ENCODE measurements at places on chromosomes 1 and 21.

- no peak for DNase-seq
Observed at GRCh38 chr1:220789532-220790147, 2.9 kb downstream of the MTARC1 start.

DNA sequence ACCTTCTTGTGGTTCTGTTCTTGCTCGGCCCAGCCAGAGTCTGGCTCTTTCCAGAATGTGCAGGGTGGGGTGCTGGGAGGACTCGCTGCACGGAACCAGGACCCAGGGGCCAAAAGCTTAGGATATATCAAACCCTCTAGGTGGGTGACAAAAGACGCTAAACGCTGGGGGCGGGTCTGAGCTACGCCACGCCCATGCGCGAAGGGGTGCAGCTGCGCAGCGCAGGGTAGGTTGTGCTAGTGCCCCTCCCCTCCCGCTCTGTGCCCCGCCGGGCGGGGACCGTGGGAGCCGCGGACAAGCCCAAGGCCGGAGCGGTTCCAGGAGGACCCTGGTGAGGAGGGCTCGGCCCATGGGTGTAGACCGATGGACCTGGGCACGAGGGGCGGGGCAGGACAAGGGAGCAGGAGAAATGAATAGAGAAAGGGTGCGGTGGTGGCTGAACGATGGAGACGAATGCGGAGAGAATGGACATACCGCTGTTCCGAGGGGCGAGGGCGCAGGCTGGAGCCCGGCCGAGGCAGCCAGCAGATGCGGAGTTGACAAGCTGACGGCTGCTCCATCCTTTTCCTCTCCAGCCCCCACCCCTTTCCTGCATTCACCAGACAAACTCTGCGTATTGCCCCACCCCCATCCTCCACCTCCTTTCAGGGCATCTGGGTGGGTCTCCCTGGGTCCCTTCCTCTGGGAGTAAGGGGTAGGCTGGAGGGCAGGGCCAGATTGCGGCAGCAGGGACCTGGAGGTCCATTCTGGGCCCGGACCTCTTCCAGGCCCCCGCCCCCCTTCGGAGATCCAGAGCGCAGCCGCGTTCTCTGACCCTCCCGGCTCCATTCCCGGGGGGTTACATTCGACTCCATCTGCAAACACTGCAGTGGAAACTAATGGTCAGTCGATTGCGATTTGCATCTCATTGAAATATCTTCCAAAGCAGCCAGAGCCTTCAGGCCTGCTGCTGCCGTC lies at the start of gene RUSC1:
Gene RUSC1, plus strand, starts transcription at position 234 of the 957 bp plus-strand sequence. CDS start 880 bp downstream, outside the sequence.
- DNase-seq: peak; percentile 87

- DNase-seq: no peak
Observed at GRCh38 chr1:56330391-56331026, 248.9 kb downstream of the PLPP3 start.

DNA sequence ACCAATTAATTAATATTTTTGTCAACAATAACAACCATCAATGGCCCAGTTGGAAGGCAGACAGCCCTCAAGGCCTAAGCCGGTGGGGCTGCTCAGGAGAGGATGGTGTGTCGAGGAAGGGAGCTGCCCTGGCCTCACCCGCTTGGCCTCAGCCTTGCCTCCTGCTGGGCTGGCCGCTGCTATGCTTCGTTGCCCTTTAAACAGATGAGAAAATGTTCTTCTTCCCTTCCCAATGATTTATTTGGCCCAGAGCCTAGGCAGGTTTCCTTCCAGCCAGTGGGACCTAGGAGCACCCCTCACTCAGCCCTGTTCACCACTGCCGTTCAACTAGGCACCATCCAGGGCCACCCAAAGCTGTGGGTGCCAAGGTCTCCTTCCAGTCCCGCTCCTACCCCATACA lies 3.1 kb upstream of the ADGRB2 start:
- no peak for DNase-seq

GRCh38 chr1:39405358-39405757 lies 86.1 kb upstream of the BMP8A start:
- DNase-seq: no peak

- no peak for DNase-seq
Observed at GRCh38 chr1:199641531-199641930, 386.0 kb upstream of the NR5A2 start.

GRCh38 chr1:86272083-86272482 lies 115.5 kb upstream of the COL24A1 start:
- no peak for DNase-seq

GRCh38 chr21:26406526-26406925 lies 166.6 kb downstream of the CYYR1 start:
- DNase-seq: no peak

DNA sequence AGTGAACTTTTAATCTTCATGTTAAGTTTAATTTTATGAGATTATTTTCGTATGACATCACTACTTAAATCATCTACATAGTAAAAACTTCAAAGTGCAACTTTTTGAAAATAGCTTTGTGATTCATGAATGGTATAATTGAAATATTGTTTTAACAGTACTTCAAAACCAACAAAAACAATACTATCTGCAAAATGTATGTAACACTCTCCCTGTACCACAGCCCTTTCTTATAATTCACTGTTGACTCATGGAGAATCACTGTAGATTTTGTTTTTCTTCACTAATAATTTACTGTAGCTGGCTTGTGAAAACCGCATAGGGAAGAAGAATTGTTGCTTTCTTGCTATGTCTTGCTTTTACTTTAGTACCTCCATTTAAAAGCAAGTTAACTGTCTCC lies 301.4 kb upstream of the ADAMTS5 start:
- no peak for DNase-seq

All from stimulated activated CD8-positive, alpha-beta memory T cell treated with anti-CD3 and anti-CD28 coated beads, Interleukin-4, amount 100 ng/mL, for 48 hours (primary cell).